ENCODE measurements at places on chromosomes 1 and 21.

DNA sequence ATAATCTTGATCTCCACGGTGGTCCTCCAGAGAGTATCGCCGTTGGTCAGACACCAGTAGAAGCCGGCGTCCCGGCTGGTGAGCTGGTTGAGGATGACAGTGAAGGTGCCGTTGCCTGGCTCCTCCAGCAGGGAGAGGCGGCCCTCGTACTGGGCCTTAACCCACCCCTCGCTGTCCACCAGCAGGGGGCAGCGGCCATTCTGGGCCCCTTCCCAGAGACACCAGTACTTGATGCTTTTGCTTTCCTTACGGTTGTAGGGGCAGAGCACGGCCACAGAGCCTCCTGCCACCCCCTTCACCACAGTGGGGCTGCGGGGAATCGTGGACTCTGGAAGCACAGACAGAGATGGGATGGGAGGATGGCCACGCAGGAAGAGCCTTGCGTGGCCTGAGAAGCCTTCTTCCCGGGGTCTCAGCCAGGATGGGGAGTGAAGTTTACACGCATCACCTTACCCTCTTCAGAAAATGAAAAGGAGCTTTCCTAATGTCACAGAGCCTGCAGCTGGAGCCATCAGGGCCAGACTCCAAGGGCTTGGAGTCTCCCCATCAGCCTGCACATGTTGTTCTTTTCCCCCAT, 10.7 kb downstream of the PIGR start:
- peak; percentile 79 for DNase-seq

DNA sequence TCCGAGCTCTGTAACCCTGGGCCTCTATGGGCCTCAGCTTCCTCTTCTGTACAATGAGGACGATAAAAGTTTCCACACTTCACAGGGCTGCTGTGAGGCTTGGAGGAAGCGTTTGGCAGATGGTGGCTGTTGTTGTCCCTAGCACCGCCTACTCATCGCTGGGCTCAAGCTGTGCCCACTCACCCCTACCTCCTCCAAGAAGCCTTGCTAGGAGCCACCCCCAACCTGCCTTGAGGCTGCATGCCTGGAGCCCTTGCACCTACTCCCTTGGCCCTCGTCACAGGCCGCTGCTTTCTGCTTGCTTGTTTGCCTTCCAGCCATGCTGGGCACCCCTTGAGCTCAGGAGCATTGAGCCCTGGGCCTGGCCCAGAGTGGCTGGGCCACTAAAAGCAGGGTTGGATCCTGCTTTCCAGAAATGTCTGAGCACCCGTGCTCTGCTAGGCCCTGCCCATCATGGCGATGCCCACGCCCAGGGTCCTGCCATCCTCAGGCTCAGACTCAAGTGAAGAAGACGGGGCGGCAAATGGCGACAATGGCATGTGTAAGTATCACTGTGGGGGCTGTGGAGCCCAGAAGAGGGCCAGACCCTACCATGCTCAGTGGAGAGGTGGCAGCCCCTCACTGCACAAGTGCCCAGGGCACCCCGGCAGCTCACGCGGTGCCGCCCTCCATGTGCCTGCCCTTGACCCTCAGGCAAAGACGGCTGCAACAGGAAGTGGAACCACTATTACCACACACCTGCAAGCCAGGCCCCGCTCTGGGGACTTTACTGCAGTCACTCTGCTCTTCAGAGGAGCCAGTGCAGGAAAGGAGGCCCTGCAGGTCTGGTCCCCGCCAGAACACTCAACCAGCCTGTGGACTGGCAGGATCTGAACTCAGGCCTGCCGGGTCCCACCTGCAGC, 9.5 kb downstream of the SH3BGRL3 start:
- DNase-seq = peak; percentile 49

DNA sequence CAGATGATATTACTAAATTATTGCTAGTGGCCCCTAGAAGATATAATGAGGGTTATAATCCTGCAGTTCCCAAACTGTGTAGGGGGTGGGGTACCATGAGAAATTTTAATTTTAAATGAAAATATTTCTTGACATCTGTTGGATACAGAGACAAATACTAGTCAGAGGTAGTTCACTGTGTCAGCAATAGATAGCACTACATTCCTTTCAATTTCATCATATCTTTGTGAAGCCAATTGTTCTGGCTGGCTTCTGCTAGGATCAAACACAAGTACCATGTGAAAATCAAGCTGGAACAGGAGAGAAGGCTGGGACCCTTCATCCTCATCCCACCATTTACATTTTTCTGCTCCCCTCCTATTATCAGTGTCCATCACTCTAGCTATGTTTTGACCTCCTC, 208.1 kb downstream of the USH2A start:
- no peak for DNase-seq

DNA sequence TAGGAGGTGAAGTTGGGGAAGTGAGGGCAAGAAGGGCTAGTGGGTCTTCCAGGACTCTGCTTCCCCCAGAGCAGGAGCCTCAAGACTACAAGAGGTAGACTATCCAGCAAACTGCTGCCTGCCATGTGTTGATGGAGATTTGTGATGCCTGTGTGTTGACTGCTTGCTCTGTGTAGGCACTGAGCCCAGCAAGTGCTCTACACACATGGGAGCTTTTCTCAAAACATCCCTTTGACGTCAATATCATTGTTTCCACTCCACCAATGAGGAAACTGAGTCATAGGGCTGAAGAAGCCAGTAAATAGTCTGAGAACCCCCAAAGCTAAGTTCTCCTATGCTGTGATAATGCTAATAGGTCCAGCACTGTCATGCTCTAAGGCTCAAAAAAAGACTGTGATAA, 207.2 kb upstream of the NFIA start:
- DNase-seq = no peak

- no peak for DNase-seq
These were observed 21.4 kb downstream of the GNB1 start for GRCh38 chr1:1869469-1869868.

GRCh38 chr1:200362421-200362820, 47.4 kb downstream of the ZNF281 start:
- DNase-seq = no peak

- no peak for DNase-seq
These were observed 32.9 kb downstream of the PLEKHA6 start for GRCh38 chr1:204326771-204327300.

GRCh38 chr1:47229031-47229885, 2.8 kb downstream of the TAL1 start:
- DNase-seq = peak; percentile 45

All from iPS-NIHi11 (cell line).